ENCODE measurements at places on chromosomes 6 and 20.
A peak's percentile ranks its signal among the peaks of the same experiment; 100 is the strongest.

- no peak for DNase-seq
Measured at GRCh38 chr6:129767776-129768485, 58.0 kb upstream of the ARHGAP18 start.

- no peak for DNase-seq
Measured at GRCh38 chr6:129662406-129662766, 47.6 kb downstream of the ARHGAP18 start.

- no peak for DNase-seq
Measured at GRCh38 chr6:158409451-158409850, 97.2 kb downstream of the TULP4 start.

- no peak for DNase-seq
Measured at GRCh38 chr6:119536666-119537065, 187.1 kb upstream of the MAN1A1 start.

DNA sequence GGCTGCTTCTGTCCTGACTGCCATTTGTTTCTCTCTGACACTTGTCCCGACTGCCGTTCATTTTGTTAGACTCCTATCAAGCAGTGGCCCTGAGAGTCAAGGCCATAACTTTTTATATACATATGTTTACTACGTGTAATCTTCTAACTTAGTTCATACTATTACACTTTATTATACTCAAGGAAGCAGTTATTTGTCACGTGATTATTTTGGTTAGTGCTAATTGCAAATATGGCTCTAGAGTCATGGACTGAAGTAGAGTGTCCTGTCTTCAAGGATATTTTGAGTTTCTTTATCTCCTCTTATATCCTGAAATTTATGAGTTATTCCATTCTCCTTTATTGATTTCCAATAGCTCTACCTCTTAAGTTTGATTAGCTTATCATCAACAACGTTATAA, 294.2 kb upstream of the RNF217 start:
- DNase-seq: no peak

DNA sequence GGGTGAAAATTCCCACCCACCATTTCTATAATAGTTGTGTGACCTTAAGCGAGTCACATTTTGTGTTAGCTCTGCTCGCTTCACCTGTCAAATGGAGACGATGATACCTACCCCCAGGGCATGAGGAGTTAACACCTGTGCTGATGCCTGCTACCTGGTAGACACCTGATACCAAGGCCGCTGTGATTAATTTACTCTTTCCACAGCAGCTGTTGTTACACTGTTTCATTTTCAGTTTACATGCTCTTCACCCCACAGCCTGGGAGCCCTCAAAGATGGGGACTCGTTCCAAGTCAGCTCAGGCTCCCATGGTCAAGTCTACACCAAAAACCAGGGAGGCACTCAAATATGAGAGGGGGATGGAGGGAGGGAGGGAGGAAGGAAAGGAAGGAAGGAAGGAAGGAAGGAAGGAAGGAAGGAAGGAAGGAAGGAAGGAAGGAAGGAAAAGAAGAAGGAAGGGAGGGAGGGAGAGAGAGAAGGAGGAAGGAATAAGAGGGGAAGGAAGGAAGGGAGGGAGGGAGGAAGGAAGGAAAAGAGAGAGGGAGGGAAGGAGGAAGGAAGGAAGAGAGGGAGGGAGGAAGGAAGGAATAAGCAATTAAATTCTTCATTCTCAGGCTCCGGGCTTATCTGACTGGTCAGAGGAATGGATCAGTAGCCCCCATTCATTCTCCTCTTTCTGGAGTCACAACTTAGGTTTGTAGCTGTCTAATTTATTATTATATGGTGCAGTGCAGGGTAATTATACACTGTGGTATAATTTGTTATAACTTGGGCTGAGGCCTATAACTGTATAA, 40.9 kb downstream of the PDYN start:
- DNase-seq: no peak

DNA sequence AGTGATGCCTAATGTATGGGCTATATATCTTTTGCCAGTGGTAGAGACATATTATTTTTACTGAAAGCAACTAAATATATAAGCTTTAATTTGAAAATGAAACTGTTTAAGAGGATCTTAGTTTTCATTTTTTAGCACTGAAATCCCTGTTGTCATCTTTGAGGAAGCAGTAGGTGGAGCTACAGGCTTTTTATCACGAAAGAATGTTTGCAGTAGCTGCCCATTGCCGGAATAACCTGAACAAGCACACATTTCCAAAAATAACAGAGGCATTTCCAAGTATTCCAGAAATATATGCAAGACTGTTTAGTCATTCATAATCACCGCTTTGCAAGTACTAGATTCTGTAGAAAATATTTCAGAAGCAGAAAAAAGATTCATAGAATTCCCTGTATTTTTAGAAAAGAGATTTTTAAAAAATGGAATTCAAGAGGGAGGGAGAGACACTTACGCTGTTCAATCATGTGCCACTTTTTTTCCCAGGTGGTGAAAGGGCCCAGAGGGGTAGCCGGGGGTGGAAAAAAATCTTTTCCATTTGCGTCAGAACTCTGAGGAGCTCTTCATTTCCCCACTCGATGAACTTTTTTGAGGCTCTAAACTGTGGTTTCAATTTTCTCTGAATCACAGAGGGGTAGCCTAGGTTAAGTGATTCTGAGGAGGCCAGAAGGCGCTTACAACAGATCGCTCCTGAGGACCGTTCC, 142.5 kb upstream of the FERMT1 start:
- no peak for DNase-seq

GRCh38 chr6:42410861-42411260, 40.9 kb downstream of the TRERF1 start:
- DNase-seq: peak; percentile 26

- no peak for DNase-seq
Measured at GRCh38 chr6:111597291-111598086, 8.2 kb downstream of the TRAF3IP2 start.

GRCh38 chr20:5991623-5992441, 41.4 kb downstream of the MCM8 start:
- DNase-seq: no peak

- no peak for DNase-seq
Measured at GRCh38 chr20:14415467-14415866, 78.1 kb upstream of the FLRT3 start.

DNA sequence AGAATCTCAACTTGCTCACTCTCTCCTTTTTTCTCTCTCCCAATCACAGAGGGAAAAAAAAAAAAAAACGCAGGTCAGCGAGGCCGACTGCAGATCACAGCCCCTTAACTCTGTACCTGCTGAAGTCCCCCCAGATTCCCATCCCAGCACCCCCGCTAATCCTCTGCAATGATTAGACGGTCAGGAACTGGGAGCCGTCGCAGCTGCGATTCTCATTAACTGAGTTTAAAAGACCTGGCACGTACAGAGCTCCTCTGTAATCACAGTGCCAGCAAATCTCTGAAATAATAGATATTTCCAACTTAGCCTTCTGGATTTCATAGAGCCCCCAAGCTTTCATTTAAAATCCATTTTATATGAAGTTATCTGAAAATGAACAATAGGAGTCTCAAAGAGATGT, 84.4 kb downstream of the ANKRD60 start:
- no peak for DNase-seq

GRCh38 chr20:12942123-12942522, 66.6 kb upstream of the SPTLC3 start:
- DNase-seq: no peak

DNA sequence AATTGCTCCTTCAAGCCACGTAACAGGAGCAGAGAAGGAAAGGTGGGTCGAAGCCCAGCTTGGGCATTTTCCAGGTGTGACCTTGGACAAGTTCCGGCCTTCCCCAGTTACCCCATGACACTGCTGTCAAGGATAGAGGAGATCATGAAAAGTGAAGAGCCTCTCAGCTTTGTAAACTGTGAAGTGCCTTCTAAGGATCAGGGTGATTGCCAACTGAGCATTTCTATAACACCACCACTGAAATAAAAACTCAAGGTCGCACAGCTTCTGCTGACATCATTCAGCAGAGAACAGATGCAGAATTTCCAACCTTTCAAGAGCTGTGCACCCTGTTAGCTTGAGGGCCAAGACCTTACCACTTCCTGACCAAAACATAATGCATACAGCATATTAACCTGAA, 24.0 kb upstream of the ZMYND8 start:
- DNase-seq: no peak

- DNase-seq: no peak
Measured at GRCh38 chr20:4013041-4013440, 2.3 kb downstream of the RNF24 start.

GRCh38 chr6:163782436-163783003, 368.0 kb downstream of the QKI start:
- DNase-seq: no peak

- DNase-seq: peak; percentile 83
Measured at GRCh38 chr6:37222125-37222967, 35.2 kb upstream of the TBC1D22B start.

DNA sequence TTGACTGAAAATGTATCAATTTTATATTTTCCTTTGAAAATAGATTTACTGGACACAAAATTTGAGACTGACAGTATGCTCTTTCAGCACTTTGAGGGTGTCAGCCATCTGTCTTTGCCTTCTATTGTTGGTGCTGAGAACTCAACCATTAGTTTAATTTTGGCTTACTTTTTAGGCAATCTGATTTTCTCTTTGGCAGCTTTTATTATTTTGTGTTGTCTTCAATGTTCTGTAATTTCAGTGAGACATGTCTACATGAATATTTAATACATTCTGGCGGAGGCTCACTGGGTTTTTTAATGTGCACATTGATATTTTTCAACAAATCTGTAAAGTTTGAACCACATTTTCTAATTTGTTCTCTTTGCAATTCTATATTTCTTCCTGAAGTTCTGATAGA, 648.6 kb downstream of the C6orf118 start:
- no peak for DNase-seq

DNA sequence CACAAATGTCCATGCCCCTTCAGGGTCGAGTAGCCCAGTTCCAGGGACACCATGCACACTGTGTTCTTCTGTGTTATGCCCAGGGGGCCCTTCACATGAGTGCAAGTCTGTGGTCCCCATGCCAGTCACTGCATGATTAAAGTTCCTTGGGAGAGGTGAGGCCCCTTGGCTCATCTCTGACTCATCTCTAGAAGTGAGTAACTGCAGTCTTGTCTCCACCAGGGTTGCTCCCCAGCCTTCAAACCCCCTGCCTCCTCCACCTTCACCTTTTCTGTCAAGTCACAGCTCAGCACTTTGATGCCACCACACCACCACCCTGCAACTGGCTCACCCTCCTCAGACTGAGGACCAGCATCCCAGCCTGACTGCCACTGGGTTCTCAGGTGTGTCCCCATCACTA, 161.7 kb downstream of the UNC5CL start:
- peak; percentile 57 for DNase-seq

GRCh38 chr6:142642651-142643050, 302.3 kb downstream of the HIVEP2 start:
- no peak for DNase-seq

GRCh38 chr6:37103169-37104039, 66.5 kb upstream of the PIM1 start:
- DNase-seq: peak; percentile 61

DNA sequence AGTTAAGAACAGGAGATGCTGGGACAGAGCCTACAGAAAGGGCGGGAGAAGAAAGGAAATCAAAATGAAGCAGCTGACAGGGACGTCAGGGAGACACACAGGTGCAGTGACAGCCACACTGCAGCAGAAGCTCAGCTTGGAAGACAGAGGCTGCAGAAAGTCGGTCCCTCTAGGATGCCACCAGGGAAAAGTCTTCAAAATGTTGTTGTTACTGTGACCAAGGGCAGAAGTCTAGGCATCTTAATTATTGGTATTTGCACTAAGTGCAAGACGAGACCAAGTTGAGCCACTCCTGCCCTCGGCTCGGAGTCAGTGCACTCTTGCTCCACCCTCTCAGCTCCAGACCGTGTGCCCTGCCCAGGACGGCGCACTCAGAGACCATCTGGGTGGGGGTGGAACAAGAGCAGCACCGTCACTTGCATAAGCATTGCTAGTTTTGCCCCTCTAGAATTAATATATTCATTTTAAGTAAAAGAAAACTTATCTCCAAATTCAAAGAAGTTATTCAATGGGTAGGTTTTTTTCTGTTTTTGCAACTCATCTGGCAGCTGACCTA, 2.6 kb downstream of the PRR18 start:
- DNase-seq: no peak

DNA sequence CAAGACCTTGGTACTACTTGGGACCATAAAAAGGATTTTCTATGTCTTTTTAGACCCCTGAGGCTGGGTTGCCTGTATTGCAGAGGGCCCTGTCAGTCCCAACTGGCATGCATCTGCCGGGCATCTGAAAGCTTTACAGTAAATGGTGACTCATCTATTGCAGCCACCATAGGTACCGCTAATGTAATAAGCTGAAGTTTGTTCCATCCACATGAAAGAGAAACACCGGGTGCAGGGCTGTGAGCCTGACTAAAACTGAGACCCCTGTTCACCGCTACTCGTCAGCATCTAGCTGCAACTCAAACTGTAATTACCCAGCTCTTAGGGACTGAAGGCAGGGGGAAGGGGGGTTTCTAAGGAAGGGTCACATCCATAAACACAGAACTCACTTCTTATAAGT, 49.5 kb downstream of the TRERF1 start:
- peak; percentile 63 for DNase-seq

DNA sequence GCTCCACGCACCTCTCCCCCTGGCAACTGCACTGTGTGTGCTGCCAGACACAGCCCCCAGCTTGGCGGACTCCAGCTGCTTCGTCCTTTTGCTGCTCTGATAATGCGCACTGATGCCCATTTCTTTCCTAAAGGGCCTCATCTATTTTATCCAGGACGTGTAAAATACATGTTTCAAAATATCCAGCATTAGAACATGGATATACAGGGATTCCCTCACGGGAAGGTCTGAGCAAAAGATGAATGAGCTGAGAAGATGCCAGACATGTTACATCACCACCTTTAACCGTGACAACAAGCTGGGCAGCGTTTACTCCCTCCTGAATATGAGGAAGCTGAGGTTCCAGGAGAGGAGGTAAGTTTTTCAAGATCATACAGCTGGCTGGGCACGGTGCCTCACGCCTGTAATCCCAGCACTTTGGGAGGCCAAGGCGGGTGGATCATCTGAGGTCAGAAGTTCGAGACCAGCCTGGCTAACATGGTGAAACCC, 32.8 kb downstream of the TNXB start:
- no peak for DNase-seq

- DNase-seq: no peak
Measured at GRCh38 chr6:125797120-125797885, 6.5 kb downstream of the NCOA7 start.

DNA sequence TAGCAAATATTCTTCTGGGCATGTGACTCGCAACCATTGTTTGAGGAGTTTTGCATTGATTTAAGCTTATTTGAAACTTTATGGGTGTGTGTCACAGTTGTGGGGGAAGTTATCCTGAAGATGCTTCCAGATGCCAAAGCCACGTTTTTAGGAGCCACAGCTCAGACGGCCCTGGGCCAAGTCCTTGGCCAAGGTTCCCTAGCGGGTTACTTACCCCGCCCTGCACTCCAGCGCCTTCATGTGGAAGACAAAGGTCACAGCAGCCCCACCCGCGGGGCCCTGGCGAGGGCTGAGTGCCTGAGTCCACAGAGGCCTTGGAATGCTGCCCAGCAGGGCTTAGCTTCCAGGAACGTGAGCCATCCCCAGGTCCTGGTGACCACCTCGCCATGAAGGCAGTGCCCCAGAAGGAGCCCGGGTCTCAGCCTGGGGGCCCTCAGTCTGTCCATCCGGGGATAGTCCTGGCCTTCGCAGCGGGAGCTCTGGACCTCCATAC, 308.3 kb downstream of the CDH4 start:
- DNase-seq: no peak
